ENCODE measurements at places on chromosomes 6 and 20.

DNA sequence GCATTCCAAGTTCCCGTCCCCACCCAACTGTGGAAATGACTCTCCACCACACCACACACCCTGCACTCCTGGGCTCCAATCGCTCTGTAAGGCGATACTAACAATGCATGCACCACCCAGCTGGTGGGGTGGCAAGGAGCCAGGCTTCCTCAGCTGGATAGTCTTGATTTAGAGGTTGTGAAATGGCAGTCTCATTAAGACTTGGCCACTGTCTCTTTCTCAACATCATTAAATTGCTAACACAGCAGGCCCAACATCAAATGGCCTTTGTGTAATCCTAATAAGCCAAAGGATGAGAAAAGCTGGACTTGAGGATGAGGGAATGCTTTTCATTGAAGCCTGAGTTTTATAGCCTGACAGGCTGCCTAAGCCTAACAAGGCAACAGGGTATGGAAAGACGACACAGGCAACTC is 223.7 kb downstream of the GMDS start:
- no peak for DNase-seq

DNA sequence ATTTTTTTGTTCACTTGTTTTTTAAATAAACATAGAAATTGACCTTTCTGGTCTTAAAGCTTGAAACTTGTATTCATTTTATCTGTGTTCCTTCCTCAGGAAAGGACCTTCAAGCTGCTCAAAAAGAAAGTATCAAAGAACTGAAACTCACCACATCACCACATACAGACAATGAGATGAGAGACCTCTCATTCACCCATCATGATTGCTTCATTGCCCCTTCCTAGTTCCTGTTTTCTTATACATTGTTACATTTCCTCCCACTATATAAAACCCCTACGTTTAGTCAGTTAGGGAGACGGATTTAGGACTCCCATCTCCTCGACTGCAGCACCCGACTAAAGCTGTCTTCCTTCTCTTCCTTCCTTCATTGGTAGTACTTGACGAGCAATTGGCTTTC is 180.5 kb upstream of the OPRM1 start:
- DNase-seq = no peak

DNA sequence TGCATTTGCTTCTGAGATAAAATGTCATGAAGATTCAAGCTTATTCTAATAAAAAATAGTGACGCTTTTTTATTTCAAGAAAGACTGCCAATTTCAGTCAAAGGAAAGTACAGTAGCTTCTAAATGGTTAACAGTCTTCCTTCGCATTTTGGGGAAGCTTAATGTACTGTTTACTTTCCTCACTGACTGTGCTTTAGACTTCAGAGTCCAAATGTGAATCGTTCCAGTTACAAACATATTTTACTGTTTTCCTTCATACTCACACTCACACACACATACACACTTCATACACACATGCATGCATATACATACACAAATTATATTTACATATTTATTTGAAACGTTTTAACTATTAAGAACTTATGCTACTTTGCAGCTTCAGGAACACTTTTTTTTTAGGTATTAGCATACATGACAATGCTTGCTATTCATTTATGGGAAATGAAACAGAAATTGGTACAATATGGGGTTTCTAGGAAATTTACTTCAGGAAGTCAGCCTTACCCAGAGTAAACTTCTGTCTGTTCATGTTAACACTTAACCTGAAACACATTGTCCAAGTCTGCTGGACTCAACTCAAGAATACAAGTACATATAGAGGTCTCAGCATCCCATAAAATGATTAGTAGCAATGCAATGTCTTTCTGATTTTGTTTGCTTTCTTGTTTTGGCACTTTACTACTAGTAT is 145.4 kb downstream of the RPS12 start:
- no peak for DNase-seq

- peak; percentile 46 for DNase-seq
Observed at GRCh38 chr20:57619051-57619831, 985 bp downstream of the ZBP1 start.

GRCh38 chr6:119348096-119348747 is 1.3 kb downstream of the MAN1A1 start:
- peak; percentile 21 for DNase-seq

DNA sequence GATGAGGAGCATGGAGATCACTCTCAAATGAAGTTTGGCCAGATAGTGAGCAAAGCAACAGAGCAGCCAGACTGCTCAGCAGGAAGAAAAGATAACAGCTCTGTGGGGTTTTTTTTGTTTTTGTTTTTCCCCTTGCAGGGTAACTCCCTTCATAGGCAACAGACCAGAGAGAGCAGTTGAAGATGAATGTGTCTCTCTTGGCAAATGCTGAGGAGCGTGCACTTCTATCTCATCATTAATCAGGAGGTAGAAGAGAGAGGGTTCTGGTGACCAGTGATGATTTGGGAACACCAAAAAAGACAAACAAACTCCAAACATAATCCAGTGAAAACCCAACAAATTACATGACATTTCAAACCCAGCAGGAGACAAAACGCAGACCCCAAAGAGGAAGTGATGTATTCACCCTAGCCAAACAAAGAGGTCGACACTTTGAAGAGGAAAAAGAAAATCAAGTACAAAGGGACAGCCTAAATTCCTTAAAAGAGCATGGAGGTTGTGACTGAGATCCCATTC is 66.2 kb upstream of the RREB1 start:
- DNase-seq = no peak
